WTC11 (cell line): ENCODE measurements at places on chromosomes 6 and 20. TPM values are rescaled to one million over a fixed set of nuclear protein-coding genes. Genes with fewer than 3 reads are reported as not detected.

DNA sequence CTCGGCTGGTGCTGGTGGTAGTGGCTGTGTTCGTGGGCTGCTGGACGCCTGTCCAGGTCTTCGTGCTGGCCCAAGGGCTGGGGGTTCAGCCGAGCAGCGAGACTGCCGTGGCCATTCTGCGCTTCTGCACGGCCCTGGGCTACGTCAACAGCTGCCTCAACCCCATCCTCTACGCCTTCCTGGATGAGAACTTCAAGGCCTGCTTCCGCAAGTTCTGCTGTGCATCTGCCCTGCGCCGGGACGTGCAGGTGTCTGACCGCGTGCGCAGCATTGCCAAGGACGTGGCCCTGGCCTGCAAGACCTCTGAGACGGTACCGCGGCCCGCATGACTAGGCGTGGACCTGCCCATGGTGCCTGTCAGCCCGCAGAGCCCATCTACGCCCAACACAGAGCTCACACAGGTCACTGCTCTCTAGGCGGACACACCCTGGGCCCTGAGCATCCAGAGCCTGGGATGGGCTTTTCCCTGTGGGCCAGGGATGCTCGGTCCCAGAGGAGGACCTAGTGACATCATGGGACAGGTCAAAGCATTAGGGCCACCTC is 8.8 kb downstream of the NPBWR2 start:
- DNase-seq: no peak

PNPLA1 gene
- total RNA-seq: not detected in 3 replicates

- peak; percentile 63 for DNase-seq
Measured at GRCh38 chr6:37056439-37057127, 51.1 kb downstream of the FGD2 start.

GRCh38 chr20:58981628-58982364 is 740 bp downstream of the NELFCD start:
- DNase-seq: no peak

NNAT gene
- 59.8 to 90.0 TPM (median 61.1 TPM) in 3 replicates for total RNA-seq
